ENCODE measurements at places on chromosomes 5 and 9.

GRCh38 chr9:37692622-37693221, 42.0 kb downstream of the FRMPD1 start:
- DNase-seq, result no peak

- DNase-seq, result no peak
Observed at GRCh38 chr9:9498128-9498527, 1114.7 kb downstream of the PTPRD start.

- DNase-seq, result peak; percentile 16
Observed at GRCh38 chr5:138212828-138213160, 329 bp downstream of the CDC23 start.

DNA sequence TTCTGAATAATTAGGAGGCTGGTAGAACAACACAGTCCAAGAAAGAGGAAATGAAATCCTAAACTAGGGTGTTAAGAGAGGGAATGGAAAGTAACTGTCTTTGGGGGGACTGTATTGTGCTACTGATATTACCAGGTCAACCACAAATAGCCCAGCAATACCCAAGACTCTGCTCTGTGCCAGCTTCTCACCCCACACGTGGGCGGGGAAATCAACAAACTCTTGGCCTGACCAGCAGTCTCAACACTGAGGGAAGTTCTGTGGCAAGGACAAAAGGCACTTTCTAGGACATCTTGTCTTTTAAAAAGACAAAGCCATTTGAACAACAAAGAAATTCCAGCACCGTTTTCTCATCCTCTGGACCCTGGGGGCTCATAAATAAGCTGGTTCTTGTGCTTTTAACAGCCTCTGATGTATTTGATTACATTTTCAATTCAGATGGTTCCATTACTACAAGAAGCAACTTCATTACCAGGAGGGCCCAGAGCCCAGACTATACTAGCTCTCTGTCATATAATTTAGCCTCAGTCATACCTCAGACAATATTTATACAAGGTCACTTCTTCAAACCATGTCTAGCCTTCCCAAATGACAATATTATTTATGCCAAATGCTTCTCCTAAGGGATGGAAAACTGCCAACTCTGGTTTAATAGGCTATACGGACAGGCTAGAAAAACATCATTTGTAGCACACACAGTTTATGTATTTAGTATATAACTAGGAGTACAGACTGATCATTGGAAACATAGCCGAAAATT, 297.8 kb downstream of the CWC27 start:
- DNase-seq, result no peak

DNA sequence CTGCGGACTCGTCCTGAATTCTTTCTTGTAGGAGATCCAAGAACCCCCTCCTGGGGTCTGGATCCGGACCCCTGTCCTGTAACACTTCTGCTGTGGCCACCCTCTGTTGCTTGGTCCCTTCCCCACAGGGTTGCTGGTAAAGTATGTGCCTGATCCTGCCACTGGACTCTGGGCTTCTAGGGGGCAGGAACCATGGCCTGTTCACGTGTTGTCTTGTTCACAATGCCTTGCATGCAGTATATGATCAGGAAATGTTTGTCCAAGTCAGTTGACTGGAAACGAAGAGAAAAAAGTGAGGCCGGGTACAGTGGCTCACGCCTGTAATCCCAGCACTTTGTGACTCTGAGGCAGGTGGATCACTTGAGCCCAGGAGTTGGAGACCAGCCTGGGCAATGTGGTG, 139.3 kb upstream of the ALDH1B1 start:
- no peak for DNase-seq

- DNase-seq, result no peak
Observed at GRCh38 chr9:4706021-4706420, 26.7 kb downstream of the CDC37L1 start.

GRCh38 chr5:36305571-36306326, 4.0 kb upstream of the RANBP3L start:
- DNase-seq, result peak; percentile 70
